Cortex of kidney (tissue), 1 donor: ENCODE measurements at places on chromosomes 2 and 18.

GRCh38 chr18:13791181-13791580, 32.8 kb upstream of the MC5R start:
- no peak for DNase-seq

DNA sequence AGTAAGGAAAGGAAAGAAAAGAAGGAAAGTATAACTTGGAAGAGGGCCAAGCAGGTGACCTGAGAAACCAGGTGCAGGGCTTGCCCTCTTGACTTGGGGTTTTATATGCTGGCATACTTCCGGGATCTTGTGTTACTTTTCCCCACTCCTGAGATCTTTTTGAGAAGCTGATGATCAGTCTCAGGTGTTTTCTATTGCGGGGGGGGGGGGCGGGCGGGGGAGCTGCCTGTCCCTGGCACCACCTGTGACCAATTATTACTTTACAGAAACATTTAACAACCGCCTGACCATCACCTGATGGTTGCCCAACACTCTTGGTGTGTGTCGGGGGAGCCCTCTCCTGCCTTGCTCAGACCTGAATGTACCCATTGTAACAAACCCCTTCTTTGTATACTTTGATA, 6.9 kb upstream of the CASP10 start:
- no peak for DNase-seq

DNA sequence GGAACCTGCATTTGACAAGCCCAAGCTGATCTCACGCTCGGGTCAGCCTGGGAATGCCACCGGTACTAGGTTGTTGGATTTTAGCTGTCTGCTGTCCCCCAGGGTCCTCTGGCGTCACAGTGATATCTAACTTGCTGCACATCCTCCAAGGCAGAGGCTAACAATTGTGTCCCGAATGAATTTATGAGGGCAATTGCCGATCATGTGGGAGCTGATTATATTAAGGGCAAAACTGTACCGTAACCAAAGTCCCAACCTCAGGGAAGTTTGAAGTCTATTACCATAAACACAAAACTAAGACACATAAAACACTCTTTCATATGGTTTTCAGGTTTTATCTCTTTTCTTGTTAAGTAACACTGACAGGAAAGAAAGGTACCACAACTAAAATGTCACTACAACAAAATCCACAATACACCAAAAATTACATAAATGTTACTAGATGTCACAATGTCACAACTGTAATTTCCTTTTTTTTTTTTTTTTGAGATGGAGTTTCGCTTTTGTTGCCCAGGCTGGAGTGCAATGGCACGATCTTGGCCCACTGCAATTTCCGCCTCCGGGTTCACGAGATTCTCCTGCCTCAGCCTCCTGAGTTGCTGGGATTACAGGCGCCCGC, 6.7 kb downstream of the UXS1 start:
- no peak for DNase-seq

DNA sequence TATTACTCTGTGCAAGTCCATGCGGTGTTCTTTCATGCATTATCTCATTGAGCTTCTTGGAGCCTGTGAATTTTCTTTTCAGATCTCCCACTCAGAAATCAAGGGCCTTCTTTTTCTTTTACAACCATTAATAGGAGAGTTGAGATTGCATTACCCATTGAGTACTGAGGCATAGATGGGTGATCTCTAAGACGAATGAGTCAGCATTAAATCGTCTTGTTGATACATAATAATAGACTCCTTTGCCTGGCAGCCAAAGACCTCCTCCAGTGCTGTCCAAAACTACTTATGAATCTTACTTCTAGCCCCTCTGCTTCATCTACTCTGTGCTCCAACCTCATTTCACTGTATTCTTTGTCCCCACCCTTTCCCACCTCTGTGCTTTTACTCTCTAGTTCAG, 180.5 kb downstream of the AGPS start:
- no peak for DNase-seq

- DNase-seq: no peak
Observed at GRCh38 chr2:86035883-86036668, 69.6 kb downstream of the POLR1A start.

DNA sequence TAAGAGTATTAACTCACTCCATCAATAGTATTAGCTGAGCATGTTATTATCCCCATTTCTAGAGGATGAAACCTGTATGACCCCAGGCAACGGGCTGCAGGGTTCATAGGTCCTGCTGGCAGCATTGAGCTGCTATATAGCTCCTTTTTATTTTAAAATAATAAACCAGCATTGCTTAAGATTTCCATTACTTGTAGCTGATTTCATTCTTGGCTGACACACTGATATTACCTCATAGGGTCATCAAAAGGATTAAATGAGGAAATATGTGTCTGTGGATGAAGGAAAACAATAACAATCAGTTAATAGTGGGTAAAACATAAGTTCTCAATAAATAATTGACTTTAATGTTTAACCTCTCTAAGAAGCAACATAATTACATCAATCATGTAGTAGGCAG, 48.3 kb upstream of the NRP2 start:
- DNase-seq: no peak

DNA sequence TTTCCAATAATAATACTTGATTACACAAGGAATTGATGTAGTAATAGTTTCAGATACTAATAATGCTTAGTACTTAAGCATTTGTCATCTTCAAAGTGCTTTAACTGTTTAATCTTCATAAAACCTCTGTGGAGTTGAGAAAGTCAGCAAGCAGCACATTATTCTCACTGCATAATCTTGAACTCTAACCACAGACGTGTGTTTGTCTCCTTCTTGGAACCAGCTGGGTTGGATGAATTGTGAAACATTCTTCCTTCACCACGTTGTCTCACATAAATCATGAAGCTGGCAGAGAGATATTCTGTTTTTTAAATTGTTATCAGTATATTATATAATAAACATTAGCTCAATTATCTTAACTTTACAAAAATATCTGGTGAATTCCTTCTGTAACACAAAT, 55.1 kb upstream of the LDAH start:
- no peak for DNase-seq

GRCh38 chr2:119744335-119744939, 15.3 kb upstream of the PTPN4 start:
- no peak for DNase-seq

GRCh38 chr2:234548695-234549420, 52.0 kb upstream of the ARL4C start:
- no peak for DNase-seq

DNA sequence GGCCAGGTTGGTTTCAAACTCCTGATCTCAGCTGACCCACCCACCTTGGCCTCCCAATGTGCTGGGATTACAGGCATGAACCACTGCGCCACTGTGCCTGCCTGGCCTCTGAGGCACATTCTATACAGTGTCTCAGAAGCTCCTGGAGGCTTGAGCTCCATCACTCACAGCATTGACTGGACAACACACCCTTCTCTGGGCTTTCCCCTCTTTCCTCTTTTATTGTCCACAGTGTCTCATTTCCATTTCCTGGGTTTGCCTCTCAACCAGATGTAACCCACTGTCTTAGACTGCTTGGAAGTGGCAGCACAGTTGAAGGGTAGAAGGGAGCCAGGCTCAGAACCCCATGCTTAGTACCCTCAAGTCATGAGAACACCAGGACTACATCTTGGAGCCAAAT, 208.1 kb downstream of the MTX2 start:
- DNase-seq: no peak

DNA sequence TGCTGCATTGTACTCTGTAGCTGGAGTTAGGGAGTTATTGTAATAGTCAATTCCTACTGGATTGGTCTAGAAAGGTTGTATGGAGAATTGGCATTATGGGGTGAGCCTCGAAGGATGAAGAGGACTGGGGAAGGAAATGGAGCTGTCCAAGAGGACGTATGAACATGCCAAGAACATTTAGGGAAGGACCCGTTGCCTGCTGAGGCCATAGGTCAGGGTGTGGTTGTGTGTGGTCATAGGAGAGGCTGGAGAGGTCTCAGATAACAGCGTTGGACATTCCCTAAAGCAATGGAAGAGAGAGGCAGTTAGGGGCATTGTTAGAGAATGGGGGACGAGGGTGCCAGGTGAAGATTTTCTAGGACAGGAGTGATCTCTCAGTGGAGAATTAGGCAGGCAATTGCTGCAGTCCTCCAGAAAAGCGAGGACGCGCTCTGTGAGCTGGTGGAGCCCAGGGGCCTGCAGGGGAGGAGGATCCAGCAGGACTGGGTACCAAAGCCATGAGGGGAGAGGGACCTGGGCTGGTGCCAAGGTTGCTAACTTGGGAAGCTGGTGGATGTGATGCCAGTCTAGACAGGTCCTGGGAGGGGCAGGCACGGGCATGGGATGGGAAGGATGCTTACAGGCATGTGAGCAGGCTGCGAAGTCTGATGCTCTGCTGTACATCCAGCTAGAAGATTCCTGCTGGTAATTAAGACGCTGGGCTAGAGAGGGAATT, 9.4 kb upstream of the PSD4 start:
- no peak for DNase-seq

DNA sequence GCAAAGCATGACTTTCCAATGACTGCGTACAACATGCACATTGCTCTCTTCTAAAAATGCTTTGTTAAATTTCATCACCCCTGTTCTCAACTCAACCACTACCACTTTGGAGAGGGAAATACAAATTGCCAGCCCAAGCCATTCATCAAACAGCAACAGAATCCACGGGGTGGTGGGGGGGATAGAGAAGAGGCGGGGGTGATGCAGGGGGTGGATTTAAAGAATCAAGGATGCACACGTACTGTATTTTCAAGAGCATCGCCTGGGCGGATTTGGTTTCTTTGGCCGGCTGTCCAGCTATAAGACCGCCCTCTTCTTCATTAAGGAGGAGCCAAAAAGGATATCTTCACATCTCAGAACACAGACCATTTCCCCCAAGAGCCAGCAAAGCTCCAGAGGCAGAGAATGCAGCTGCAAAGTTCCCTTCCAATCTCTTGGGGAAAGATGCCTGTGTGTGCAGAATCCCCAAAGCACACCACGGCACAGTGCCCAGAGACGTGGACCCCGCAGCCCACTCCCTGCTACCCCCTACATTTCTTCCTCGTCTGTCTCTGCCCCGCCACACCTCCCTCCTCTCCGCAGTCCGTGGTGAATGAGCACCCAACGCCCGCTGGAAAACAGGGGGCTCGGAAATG, 977 bp downstream of the SLC8A1 start:
- DNase-seq: no peak

GRCh38 chr2:238703436-238703835, 144.4 kb upstream of the TWIST2 start:
- DNase-seq: no peak

- no peak for DNase-seq
Observed at GRCh38 chr18:1147730-1148129, 243.1 kb downstream of the ADCYAP1 start.

- DNase-seq: no peak
Observed at GRCh38 chr2:177669625-177670330, 277.2 kb downstream of the AGPS start.

DNA sequence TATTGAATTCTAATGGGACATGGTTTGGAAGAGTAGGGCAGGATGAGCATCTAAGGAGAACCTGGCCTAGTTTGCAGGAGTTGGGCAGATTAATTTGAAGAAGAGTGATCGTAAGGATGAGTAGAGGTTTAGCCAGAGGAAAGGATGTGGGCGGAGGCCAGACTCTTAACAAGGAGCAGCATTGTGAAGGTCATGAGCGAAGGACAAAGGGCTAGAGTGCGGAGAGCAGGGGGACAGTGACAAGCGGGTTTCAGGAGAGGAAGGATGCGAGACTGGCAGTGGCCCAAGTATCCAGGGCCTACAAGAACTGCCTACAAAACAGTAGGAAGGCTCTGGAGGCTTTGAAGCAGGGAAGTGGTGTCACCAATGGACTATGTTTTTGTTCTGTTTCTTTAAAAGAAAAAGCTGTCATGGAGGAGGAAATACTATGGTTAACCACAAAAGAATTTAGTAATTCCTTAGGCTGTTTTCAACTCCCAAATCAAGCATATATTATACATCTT, 20.1 kb downstream of the SLC66A3 start:
- no peak for DNase-seq

GRCh38 chr2:203687165-203687564, 19.3 kb upstream of the CD28 start:
- DNase-seq: no peak

DNA sequence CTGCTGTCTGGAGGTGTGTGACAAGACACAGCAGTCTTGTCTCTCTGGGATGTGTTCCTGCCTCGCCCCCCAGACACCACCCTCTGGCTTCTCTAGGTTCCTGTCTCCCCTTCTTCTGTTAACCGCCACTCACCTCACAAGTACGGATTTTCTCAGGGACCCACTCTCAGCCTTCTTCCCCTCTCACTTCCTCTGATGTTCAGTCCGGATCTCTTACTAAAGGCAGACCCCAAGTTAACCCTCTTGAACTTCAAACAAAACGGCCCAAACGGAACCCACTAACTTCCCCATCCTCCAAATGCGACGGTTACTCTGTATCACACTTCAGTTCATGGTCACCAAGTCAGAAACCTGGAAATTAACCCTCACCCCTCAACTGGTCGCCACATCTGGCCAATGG, 32.0 kb downstream of the B4GALT6 start:
- no peak for DNase-seq

GRCh38 chr2:121804340-121804739, 48.9 kb downstream of the TSN start:
- no peak for DNase-seq

DNA sequence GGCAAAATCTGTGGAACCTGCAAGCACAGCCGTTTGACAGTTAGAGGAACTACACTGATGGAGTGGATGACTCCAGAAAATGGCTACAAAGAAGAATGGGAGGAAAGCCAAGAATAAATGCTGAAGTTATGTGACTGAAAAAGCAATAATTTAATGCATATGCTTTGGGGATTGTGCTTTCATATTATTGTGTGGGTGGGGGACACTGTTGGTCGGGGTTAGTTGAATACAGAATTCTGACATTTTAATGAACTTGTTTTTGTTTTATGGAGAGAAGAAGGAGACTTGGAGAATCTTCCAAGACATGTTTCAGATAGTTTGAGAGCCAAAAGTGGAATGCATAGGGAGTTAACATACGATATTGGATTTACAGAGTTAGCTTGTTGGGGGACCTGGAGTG, 68.5 kb downstream of the NRP2 start:
- no peak for DNase-seq

DNA sequence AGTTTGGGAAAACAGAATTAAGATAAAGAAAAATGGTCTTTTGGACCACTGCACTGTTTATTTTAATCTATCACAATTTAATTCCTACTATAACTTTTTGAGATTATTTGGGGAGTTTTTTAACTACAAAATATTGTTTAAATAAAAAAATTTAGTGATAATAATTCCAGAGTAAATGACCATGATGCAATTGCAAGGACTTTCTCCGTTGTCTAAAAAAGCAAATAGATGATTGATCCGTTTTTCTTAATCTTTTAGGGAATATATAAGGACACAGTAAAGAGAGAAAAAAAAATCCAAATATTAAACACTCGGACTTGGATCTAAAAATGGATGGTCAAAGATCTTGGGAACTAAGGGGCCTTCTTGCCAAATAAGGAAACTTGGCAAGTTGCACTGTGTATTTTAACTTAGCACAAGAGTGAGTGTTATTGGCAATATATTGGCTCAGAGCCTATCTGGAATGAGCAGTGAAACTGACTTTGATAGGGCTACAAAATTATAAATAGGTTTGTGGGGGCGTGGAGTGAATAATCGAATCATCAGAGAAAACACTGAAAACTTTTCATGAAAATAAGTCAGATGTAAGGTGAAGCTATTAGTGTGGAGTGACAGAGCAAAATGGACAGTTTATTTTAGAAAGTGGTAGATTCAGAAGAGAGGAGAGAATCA, 2.0 kb downstream of the MAP3K20 start:
- no peak for DNase-seq
